Jurkat, Clone E6-1 (cell line): ENCODE measurements at places on chromosomes 3 and 15.

GRCh38 chr15:67094001-67094826 is 28.8 kb downstream of the SMAD3 start:
- no peak for DNase-seq

DNA sequence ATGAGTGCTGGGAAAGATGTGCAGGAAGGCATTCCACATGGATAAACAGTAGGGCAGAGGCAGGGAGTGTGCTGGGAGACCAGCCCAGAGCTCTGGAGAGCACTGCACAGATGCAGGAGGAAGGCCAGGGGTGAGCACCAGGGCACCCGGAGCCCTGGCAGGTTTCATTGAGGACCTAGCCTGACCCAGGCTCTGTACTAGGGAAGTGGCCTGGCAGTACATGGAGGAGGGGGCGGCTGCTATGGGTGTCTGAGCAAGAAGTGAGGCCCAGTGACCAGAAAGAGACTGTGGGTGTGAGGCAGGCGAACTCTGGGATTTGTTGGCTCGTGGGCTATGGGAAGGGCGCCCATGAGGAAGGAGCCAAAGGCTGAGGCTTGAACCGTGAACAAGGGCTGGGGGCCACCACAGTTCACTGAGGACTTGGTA is 139.1 kb downstream of the DNAJB8 start:
- no peak for DNase-seq

DNA sequence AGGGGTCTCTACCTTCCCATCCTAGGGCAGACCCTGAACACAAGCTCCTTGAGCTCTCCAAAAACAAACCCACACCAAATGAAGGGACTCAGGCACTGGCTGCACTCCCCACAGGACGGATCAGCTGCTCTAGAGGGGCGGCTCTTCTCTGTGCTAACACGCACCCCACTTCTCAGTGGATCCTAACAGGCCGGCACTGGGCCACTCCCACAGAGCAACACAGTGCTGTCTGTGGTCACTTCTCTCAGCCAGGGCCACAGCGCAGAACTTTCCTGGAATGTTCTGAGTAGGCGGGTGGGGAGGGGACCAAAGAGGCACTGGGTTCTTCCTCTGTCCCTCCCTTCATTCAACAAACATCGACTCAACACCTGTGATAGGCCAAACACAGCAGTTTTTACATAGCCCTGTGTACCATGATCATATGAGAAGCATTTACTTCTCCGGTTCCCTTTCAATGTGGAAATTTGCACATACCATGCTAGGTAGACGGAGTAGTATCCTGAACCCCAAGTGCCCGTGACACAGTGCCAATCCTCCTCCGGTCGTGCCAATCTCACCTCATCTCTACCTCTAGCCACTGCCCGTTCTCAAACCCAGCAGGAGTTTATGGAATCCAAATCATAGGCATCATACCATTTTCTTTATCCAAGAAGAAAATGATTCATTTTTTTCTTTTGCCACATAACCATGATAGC is 98.1 kb downstream of the LRIG1 start:
- DNase-seq = no peak

- DNase-seq = no peak
Observed at GRCh38 chr3:88957711-88958439, 149.5 kb upstream of the EPHA3 start.

GRCh38 chr3:50294492-50295403 is 2.5 kb upstream of the IFRD2 start:
- DNase-seq = no peak

DNA sequence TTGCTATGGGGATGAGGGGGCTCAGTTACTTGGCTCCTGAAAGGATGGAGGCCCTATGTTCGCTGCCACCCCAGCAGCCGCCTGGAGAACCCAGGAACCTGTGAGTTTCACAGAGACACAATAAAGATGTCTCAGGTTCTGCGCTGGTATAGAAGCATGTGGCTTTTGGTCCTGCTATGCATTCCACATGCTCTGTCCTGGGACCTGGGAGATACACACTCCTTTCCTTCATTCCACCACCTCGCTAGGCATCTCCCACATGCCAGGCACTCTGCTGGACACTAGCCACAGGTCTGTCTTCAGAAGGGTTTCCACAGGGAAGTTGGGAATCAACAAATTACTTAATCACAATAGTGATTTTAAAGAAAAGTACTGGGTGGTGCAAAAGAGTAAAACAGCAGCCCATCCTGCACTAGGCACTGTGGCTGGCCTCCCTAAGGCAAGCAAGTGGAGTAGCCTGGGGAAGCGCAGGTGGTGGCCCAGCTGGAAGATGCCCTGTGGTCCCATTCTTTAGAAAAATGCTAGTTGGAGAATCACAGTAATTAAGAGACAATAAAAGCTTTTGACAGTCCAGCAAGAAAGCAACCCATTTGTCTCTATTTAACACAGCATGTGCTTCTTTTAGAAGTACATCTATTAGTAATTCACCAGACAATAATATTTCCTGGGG is 408.9 kb upstream of the WNT5A start:
- DNase-seq = no peak
